Activated effector memory CD4-positive, alpha-beta T cell treated with anti-CD3 and anti-CD28 coated beads, Interleukin-2, amount 50 U/mL, for 16 hours (primary cell): ENCODE measurements at places on chromosomes 16 and 17.

GRCh38 chr16:79628501-79628975 is 28.0 kb upstream of the MAF start:
- peak; percentile 88 for DNase-seq

DNA sequence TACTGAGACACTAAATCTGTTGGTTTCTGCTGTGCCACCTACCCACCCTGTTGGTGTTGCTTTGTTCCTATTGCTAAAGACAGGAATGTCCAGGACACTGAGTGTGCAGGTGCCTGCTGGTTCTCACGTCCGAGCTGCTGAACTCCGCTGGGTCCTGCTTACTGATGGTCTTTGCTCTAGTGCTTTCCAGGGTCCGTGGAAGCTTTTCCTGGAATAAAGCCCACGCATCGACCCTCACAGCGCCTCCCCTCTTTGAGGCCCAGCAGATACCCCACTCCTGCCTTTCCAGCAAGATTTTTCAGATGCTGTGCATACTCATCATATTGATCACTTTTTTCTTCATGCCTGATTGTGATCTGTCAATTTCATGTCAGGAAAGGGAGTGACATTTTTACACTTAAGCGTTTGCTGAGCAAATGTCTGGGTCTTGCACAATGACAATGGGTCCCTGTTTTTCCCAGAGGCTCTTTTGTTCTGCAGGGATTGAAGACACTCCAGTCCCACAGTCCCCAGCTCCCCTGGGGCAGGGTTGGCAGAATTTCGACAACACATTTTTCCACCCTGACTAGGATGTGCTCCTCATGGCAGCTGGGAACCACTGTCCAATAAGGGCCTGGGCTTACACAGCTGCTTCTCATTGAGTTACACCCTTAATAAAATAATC is 14.6 kb downstream of the STH start:
- no peak for DNase-seq

GRCh38 chr16:26983426-26983825 is 83.3 kb upstream of the C16orf82 start:
- DNase-seq = no peak

DNA sequence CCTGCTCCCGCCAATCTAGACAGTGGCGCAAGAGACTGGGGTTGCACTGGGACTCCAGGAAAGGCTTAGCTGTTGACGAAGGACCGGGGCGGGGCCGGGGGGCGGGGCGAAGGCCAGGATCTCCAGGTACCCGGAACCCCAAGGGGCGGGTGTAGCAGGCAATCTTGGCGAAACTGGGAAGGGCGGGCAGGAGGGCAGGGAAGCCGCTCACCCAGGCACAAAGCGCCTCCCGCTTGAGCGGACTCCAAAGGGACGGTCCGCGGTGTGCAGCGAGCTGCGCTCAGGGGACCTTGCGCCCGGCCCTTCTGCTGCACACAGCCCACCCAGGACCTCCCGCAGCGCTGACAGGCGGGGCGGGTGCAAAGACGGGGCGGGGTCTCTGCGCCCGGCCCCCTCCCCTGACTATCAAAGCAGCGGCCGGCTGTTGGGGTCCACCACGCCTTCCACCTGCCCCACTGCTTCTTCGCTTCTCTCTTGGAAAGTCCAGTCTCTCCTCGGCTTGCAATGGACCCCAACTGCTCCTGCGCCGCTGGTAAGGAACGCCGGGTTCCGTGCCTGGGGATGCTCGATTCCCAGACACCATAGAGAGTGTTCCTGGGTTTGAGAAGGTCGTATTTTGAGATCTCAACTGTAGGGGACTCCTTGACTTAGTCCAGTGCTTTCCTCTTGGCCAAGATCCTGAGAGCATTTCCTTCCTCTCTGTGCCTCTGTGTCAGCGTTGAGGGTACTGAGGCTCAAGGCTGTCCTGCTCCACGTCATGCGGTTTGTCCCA is at the start of gene MT1F:
MT1F (plus strand) TSS at position 405 of the 772 bp plus-strand sequence; CDS start at position 505, 100 bp downstream.
- peak; percentile 87 for DNase-seq

GRCh38 chr17:40314584-40314956 is 5.6 kb downstream of the RARA start:
- DNase-seq = peak; percentile 96

DNA sequence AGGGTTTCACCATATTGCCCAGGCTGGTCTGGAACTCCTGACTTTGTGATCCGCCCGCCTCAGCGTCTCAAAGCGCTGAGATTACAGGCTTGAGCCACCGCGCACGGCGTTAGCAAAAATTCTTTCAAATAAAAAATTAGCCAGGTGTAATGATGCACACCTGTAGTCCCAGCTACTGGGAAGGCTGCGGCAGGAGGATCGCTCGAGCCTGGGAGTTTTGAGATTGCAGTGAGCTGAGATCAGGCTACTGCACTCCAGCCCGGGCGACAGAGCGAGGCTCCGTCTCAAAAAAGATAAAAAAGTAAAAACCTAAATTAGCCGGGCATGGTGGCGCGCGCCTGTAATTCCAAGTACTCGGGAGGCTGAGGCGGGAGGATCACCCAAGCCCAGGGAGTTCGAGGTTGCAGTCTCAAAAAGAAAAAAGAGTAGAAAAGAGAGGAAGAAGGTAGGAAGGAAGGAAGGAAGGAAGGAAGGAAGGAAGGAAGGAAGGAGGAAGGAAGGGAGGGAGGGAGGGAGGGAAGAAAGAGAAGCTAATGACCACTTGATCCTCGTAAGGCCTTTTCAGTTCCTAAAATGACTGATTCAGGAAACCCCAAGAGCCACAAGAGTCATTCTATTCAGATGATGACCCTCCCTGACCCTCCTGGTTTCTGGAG is 59.2 kb downstream of the SRL start:
- no peak for DNase-seq

- DNase-seq = no peak
Measured at GRCh38 chr16:54547052-54547451, 260.5 kb upstream of the IRX3 start.

- no peak for DNase-seq
Measured at GRCh38 chr16:59905606-59906005, 1171.5 kb upstream of the GOT2 start.

DNA sequence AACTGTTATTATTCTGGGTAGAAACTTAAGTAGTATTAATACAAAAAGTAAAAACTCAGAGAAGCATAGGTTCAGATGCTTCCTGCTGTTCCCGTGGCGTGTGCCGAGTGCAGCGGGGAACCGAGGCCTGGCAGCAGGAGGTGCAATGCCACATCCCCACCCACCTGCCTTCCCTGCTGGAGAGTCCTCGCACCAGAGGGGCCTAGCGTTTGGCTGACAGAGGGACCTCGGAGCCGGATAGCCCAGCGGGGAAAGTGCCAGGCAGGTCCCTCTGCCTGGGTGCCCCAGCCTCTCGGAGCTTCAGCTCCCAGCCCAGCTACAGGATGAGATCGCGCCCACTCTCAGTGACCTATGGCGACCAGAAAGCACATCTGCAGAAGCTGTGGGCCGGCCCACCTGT is 169.6 kb upstream of the GSE1 start:
- DNase-seq = no peak

- no peak for DNase-seq
Measured at GRCh38 chr16:75746359-75746758, 20.1 kb upstream of the CPHXL start.

GRCh38 chr16:59400830-59401229 is 666.7 kb upstream of the GOT2 start:
- no peak for DNase-seq

DNA sequence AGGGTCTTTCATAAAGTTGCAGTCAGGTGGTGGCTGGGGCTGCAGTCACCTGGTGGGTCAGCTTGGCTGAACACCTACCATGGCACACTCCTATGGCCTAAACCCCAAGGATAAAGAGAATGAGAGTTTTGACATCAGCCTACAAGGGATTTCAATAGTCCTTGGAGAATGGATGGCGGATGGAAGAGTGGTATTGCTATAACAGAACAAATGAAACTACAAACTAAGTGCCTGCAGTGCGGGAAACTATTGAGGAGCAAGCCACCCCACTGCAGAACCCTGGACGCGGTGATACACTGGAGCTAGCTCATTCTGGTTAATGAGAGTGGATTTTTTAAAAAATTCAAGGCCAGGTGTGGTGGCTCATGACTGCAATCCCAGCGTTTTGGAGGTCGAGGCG is 3.0 kb upstream of the PRPSAP2 start:
- no peak for DNase-seq

GRCh38 chr16:87490096-87490798 is 2.6 kb downstream of the ZCCHC14 start:
- DNase-seq = no peak

- no peak for DNase-seq
Measured at GRCh38 chr17:72266112-72266775, 145.4 kb downstream of the SOX9 start.

- DNase-seq = no peak
Measured at GRCh38 chr17:58488428-58488890, 251 bp upstream of the HSF5 start.

- DNase-seq = no peak
Measured at GRCh38 chr16:30896261-30896888, at the start of gene CTF1. Gene CTF1, plus strand, starts transcription at chr16:30896614. Its CDS starts 30 bp downstream, at chr16:30896644.

- DNase-seq = no peak
Measured at GRCh38 chr17:64091571-64091970, 38.4 kb downstream of the ERN1 start.

DNA sequence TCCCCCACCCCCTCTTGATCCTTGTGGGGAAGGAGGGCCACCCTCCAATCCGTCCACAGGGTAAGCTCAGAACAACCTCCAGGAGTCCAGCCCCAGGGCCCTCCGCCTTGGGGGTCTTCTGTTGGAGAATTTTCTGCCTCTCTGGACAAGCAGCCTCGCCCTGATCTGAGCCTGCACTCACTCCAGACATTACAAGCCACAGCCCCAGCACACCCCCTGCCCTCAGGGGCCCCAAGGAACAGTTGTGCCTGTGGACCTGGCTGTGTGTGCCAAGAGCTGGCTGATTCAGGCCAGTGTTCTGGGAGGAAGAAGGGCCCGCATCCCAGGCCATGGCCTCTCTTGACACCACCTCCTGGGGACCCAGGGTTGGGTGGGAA is 477 bp upstream of the ARHGAP27 start:
- DNase-seq = peak; percentile 59

DNA sequence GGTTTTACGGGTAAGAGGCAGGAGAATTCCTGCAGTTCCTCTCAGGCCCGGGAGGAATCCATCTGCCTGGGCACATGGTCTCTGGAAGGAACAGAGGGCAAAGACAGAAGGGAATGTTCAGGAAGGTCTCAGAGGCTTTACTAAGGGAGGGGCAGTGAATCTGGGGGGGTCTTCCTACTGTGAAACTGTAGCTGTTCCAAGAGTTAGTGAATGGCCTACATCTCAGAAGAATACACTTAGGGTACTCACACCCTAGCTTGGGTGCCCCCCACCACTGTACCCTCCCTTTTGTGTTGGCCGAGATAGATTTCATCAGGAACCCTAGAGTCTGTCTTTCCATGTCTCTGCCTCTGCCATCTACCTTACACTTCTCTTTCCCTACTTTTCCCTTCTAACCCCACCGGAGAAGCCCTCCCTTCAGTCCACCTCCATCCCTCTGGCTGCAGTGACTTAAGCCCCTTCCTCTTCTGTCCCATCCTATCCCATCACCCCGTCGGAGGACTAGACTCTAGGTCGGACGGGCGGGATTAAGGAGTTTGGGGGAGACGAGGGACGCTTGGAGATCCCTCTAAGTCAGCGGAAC is 316 bp downstream of the DLG4 start:
- DNase-seq = no peak

DNA sequence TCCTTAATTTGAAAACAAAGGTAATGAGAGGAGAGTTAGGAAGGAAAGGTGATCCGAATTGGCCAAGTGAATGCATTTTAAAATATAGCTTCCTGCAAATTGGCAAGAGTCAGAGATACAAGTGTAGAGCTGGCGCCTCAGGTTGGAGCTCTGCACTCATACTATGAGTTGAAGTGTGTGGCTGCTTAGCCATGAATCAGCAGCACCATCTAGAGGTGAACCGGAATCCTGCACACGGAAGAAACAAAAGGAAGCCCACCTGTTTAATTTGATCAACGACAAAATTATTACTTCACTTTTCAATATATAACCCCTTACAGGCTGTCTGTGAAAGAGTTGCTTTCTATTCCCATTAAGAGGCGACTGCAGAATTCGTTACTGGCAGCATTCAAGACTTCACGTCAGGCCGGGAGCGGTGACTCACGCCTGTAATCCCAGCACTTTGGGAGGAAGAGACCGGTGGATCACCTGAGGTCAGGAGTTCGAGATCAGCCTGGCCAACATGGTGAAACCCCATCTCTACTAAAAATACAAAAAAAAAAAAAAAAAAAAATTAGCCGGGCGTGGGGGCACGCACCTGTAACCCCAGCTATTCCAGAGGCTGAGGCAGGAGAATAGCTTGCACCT is 1253.7 kb upstream of the CDH8 start:
- no peak for DNase-seq

DNA sequence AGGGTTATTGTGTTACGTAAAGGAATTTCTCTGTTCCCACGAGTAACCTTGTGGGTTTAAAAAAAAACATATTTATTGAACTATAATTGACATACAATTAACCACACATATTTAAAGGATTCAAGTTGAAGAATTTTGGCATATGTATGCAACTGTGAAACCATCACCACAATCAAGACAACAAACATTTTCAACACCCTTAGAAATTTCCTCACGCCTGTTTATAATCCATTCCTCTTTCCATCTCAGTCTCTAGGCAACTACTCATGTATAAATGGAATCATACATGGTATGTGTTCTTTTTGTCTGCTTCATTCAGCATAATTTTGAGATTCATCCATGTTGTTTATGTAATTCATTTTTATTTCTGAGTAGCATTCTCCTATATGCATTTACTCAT is 104.0 kb downstream of the MRTFB start:
- DNase-seq = no peak

- no peak for DNase-seq
Measured at GRCh38 chr16:67517661-67518423, 10.8 kb upstream of the RIPOR1 start.

GRCh38 chr16:3060339-3061127 is 4.9 kb upstream of the IL32 start:
- no peak for DNase-seq

DNA sequence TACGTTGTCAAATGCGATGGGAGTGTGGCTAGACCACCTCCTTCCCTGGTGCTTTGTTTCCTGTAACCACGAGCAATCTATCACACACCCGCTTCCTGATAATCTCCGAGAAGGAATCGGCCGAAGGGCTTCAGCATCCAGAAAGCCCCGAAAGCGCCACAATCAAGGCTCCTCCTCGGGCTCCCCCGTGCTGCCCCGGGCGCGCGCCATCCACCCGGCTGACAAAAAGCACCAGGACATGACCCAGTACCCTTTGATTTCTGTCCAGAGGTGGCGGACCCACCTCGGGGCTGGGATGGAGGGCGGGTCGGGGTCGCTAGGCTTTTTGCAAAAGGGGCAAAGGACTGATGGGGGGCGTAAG is 743 bp upstream of the ARMC7 start:
- DNase-seq = no peak

DNA sequence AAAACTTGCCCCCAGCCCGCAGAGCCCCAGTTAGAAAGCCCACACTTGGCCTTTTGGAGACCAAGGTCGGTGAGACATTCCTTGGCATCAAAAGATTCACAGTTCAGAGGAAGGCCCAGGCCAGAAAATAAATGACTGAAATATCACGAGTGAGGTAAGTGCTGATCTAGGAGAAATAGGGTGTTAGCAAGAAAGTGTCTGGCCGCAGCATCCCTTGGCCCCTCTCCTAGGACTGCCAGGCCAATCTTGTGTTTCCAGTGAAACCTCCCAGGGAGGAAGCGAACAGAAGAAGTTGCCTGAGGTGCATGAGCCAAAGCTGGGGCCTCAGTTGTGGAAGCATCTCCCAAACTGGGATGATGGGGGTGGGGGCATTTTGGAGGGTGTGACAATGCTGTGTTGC is 22.5 kb upstream of the NSMCE1 start:
- no peak for DNase-seq

- DNase-seq = no peak
Measured at GRCh38 chr17:12982224-12982623, 35.6 kb downstream of the ELAC2 start.
